H9 (cell line): ENCODE measurements at places on chromosomes 1 and 21. TPM values are rescaled to one million over a fixed set of nuclear protein-coding genes. Genes with fewer than 3 reads are reported as not detected.
A peak's percentile ranks its signal among the peaks of the same experiment; 100 is the strongest.

DNA sequence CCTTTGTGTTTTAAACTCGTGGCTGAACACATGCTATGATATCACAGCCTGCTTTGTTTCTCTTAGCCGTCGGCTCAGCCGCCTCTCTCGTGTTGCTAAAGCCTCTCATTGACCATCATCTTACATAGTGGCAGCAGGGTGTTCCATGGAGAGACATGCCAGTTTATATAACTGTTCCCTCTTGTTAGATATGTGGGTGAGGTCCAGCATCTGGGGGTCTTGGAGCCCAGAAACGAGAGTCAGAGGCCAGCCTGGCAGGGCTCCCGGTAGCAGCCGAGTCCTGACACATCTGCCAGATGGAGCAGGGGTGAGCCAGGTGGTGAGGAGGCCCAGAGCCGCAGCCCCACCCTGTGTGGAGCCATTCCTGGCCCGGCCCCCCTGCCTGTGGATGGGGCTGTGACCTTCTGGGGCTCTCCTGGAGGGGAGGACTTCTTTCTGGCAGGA is 11.9 kb downstream of the PODN start:
- peak; percentile 14 for DNase-seq
- no peaks in the 10 kb centered on the region for H3K4me1 ChIP-seq
- no peak overlapping the region for H3K4me3 ChIP-seq
- H3K27me3 ChIP-seq, result no peaks in the 10 kb centered on the region
- H3K27ac ChIP-seq, result no peak overlapping the region
- H3K36me3 ChIP-seq, result no peaks in the 10 kb centered on the region

GRCh38 chr1:1794999-1795398 is 16.7 kb upstream of the NADK start:
- peak; percentile 39 for DNase-seq
- H3K27ac ChIP-seq, result no peak overlapping the region
- H3K4me1 ChIP-seq, result no peaks in the 10 kb centered on the region
- H3K27me3 ChIP-seq, result no peaks in the 10 kb centered on the region
- H3K4me3 ChIP-seq, result no peak overlapping the region

GRCh38 chr21:45001134-45002095 is 61.6 kb downstream of the SLX9 start:
- H3K4me1 ChIP-seq, result no peaks in the 10 kb centered on the region
- DNase-seq, result no peak
- H3K27me3 ChIP-seq, result no peaks in the 10 kb centered on the region; the same call in 1 of the 2 replicates
- no peak overlapping the region for H3K4me3 ChIP-seq
- no peak overlapping the region for H3K27ac ChIP-seq

GRCh38 chr1:173093691-173094445 is 43.1 kb upstream of the TNFSF18 start:
- no peaks in the 10 kb centered on the region for H3K36me3 ChIP-seq
- H3K4me3 ChIP-seq, result no peak overlapping the region
- no peaks in the 10 kb centered on the region for H3K27me3 ChIP-seq
- no peaks in the 10 kb centered on the region for H3K4me1 ChIP-seq
- no peak for DNase-seq

- no peak overlapping the region for H3K4me3 ChIP-seq
- no peaks in the 10 kb centered on the region for H3K36me3 ChIP-seq
- H3K27ac ChIP-seq, result no peak overlapping the region
These were observed 37.0 kb downstream of the NUAK2 start for GRCh38 chr1:205284420-205285144.

GPATCH4 gene
- 64.6 and 71.7 TPM in 2 replicates for total RNA-seq

CYP4X1 gene
- 0.44 and 0.50 TPM in 2 replicates for total RNA-seq

- H3K4me1 ChIP-seq, result peaks cover 3% of the 10 kb centered on the region; the same call in 1 of the 2 replicates
- H3K4me3 ChIP-seq, result no peak overlapping the region
- H3K27me3 ChIP-seq, result no peaks in the 10 kb centered on the region
- no peaks in the 10 kb centered on the region; the same call in 2 of the 3 replicates for H3K36me3 ChIP-seq
- DNase-seq, result peak; percentile 41
These were observed 62.9 kb downstream of the TRABD2B start for GRCh38 chr1:47934243-47934805.

GRCh38 chr1:18599086-18599485 is 31.6 kb upstream of the PAX7 start:
- no peaks in the 10 kb centered on the region; the same call in 2 of the 3 replicates for H3K36me3 ChIP-seq
- H3K4me1 ChIP-seq, result no peaks in the 10 kb centered on the region
- H3K27me3 ChIP-seq, result peaks cover 1% of the 10 kb centered on the region; the same call in 1 of the 2 replicates
- no peak overlapping the region for H3K27ac ChIP-seq
- no peak for DNase-seq

DNA sequence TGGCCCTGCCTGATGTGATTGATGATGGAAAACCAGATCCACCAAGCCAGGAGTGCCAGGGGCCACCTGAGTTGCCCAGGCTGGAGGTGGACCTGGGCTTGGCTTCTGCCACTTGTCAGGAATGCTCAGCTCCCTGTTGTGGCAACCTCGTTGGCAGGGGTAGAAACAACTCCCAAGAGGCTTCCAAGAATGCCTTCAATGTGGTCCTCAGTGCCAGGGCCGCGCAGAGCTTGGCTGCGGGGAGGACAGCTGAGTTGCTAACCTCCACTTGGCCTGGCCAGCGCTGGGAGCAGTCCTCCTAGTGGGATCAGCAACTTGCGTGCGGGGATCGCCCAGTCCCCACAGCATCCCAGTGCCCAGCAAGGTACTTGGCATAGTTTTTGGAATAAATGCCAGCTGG is 9.0 kb downstream of the MYOM3 start:
- H3K27ac ChIP-seq, result no peak overlapping the region
- DNase-seq, result no peak
- no peaks in the 10 kb centered on the region for H3K36me3 ChIP-seq
- no peaks in the 10 kb centered on the region for H3K27me3 ChIP-seq

DNA sequence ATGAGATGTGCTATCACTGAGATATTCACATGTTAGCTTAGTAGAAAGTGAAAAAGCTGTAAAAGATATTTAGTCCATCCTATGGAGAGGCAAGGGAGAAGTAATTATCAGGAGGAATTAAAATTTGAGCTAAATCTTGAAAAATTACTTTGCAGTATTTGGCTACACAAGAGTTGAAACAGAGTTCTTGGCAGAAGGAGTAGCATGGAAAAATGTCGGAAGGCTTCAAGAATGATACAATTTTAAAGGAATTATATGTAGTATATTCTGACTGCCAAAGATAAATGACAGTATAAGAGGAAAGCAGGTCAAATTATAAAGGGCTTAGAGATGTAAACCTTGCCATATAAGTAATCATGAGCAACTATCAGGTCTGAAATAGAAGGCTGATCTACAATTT is 518.9 kb downstream of the BRINP3 start:
- no peaks in the 10 kb centered on the region for H3K4me1 ChIP-seq
- no peak overlapping the region for H3K4me3 ChIP-seq
- H3K27me3 ChIP-seq, result no peaks in the 10 kb centered on the region
- no peaks in the 10 kb centered on the region for H3K36me3 ChIP-seq

GRCh38 chr1:202122639-202123335 is at the start of gene GPR37L1:
Gene GPR37L1 (plus strand): TSS chr1:202122917. CDS start chr1:202122964, 47 bp downstream.
- H3K27me3 ChIP-seq, result no peaks in the 10 kb centered on the region
- no peaks in the 10 kb centered on the region for H3K36me3 ChIP-seq

HES2 gene
- 0.81 and 1.2 TPM in 2 replicates for total RNA-seq

DNA sequence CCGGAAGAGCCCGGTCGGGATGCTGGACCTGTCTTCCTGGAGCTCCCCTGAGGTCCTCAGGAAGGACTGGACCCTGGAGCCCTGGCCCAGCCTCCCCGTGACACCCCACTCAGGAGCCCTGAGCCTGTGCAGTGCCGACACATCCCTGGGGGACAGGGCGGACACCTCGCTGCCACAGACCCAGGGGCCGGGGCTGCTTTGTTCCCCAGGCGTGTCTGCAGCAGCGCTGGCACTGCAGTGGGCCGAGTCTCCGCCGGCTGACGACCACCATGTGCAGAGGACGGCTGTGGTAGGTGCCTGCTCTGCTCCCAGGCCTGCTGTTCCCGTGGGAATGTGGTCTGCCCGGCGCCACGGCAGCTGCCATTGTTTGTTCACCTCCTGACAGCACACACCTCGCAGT is 42.1 kb upstream of the DIP2A start:
- no peak overlapping the region for H3K27ac ChIP-seq
- H3K27me3 ChIP-seq, result no peaks in the 10 kb centered on the region
- H3K4me3 ChIP-seq, result no peak overlapping the region
- H3K4me1 ChIP-seq, result no peaks in the 10 kb centered on the region

CRYBG2 gene
- 11.8 and 12.8 TPM in 2 replicates for total RNA-seq

GRCh38 chr21:33117101-33117888 is 47.4 kb downstream of the OLIG1 start:
- no peak overlapping the region for H3K27ac ChIP-seq
- H3K4me1 ChIP-seq, result no peaks in the 10 kb centered on the region
- H3K4me3 ChIP-seq, result no peak overlapping the region
- H3K36me3 ChIP-seq, result no peaks in the 10 kb centered on the region
- no peak for DNase-seq
- no peaks in the 10 kb centered on the region for H3K27me3 ChIP-seq
